ENCODE measurements at places on chromosomes 2 and 18.

- DNase-seq = no peak
Measured at GRCh38 chr2:231186325-231186724, 12.1 kb upstream of the ARMC9 start.

GRCh38 chr18:51196811-51197660 lies 445 bp downstream of the MEX3C start:
- no peak for DNase-seq

GRCh38 chr18:9782073-9782857 lies 74.2 kb downstream of the RAB31 start:
- no peak for DNase-seq

- no peak for DNase-seq
Measured at GRCh38 chr2:164802095-164802707, 39.4 kb downstream of the COBLL1 start.

- DNase-seq = no peak
Measured at GRCh38 chr2:174198846-174199564, 49.3 kb downstream of the OLA1 start.

- DNase-seq = no peak
Measured at GRCh38 chr2:153354377-153354776, 124.2 kb downstream of the RPRM start.

DNA sequence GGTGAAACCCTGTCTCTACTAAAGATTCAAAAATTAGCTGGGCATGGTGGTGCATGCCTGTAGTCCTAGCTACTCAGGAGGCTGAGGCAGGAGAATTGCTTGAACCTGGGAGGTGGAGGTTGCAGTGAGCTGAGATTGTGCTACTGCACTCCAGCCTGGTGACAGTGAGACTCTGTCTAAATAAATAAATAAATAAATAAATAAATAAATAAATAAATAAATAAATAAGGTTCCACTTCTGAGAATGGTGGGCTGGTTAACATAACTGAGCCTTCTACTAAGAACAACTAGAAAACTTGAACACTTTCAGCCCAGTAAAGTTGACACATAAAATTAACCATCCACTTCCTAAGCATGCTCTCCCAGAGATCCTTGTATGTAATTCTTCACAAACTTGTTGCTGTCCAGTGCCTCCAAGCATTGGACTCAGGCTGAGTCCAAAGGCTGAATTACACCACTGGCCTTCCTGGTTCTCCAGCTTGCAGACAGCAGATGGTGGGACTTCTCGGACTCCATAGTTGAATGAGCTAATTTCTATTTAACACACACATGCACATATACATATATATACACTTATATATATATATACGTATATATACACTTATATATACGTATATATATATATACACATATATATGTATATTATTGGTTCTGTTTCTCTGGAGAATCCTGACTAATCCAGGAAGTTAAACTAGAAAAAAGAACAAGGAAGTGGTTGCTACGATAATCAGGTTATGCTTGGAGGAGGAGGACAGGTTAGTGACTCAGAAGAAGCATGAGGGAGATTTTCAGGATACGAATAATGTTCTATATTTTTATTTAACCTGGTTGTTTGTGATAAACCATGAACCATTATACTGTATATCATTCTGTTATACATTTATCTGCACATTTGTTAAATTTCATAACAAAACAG lies 348.8 kb downstream of the METTL4 start:
- DNase-seq = no peak

- DNase-seq = no peak
Measured at GRCh38 chr2:230127195-230127594, 58.5 kb upstream of the SLC16A14 start.

- no peak for DNase-seq
Measured at GRCh38 chr2:109432421-109432820, 181.3 kb downstream of the SEPTIN10 start.

DNA sequence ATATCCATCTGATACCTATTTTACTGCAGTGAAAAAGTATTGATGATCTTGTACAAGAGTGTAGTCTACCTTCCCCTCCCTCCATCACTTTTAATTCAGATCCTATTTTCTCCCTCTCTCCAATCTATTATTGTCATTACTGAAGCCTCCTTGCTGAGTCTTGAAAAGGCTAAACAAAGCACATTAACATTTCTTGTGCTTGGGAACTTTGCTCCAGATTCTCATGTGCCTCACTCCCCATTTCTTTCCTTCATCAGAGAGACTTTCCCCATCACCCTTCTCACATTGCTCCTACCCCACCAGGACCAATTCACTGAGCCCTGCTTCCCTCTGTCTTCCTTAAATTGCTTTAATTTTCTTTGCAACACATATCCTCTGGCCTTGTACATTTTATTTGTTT lies 736.2 kb upstream of the GCFC2 start:
- DNase-seq = no peak

GRCh38 chr2:29146197-29146596 lies 31.0 kb downstream of the CLIP4 start:
- DNase-seq = no peak

GRCh38 chr18:48030616-48031480 lies 100.4 kb upstream of the SMAD2 start:
- peak; percentile 17 for DNase-seq

DNA sequence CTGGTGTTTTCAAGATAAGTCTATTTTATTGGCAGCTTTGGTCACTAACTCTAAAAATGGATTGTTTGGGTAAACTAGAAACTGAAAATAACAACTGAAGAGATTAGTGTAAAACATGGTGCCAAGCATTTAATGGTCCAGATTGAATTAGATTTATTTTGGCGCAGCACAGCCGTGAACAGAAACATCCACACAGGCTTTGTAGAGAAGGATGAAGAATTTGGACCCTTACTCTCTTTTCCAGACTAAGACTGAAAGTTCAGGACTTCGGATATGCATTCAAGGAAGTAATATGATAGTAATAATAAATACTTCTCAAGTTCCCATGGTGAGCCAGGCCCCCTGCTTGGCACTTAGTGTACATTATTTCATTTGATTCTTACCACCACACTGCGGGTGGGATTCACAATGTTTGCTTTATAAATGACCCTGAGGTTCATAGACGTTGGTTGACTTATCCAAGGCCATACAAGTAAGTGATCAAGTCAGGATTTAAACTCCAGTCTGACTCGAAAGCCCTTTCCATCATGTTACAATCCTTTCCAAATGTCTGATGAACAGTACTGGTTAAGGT lies 54.2 kb upstream of the ITGB6 start:
- no peak for DNase-seq

- no peak for DNase-seq
Measured at GRCh38 chr2:239263231-239263630, 137.6 kb downstream of the HDAC4 start.

GRCh38 chr2:140348826-140349225 lies 1568.6 kb upstream of the NXPH2 start:
- DNase-seq = no peak

DNA sequence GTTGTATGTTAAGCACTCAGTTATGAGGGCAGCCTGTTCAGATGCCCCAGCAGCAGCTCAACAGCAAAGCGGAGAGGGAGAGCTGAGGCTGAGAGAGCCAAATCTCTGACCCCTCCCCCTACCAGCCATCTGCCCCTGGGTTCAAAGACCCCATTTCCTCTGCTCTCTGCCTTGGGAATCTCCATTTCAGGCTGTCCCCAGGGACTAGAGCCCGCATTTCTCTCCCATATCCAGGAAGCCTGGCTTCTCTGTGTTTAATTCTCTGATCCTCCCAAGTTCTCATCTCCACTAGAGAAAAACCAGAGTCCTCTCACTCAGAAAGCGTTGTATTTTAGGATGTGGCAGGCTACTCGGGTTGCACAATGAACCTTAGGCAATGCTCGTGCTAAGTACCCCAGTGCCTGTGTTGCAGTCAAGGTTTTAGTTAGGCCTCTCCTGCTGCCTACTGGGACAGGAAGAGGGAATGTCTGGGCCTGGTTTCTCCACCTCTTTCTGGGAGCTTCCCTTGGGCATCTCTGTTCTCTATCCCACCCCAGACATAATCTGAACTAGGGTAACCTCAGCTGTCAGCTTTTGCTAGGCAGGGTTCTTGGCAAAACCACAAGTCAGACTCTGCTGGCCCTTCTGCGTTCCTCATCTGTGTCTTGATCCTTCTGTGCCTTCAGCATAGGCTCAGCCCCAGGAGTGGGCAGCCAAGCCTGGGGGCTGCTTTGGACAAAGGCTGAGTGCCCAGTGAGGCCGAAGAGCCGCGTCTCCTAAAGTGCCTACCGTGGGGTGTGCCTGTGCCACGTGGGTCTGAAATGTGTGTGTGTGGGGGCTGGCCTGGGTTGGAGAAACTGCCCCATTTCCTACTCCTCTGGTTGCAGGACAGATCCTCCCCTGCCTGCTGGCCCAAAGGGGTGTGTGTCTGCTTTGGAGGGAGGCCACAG lies 96.8 kb downstream of the STPG4 start:
- DNase-seq = no peak

GRCh38 chr2:176158855-176159662 lies 2.0 kb downstream of the HOXD3 start:
- DNase-seq = no peak

- no peak for DNase-seq
Measured at GRCh38 chr2:47236503-47237215, 81.6 kb upstream of the STPG4 start.

DNA sequence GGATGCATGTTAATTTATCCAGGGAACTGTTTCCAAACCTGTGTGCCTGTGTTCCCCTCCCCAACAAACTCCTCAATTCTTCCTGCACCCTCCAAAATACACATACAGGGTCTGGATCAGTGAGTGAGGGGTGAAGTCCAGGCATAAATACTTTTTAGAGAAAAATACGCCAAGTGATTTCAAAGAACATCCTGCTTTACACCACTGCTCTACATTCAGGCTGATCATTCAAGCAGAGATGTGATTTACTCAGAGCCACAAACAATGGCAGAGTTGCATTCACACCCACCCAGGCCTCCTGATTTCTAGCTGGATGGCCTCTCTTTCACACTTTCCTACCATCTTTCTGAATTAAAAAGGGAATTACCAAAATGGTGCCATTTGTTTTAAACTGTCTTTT lies 289.5 kb upstream of the SLC14A2 start:
- DNase-seq = no peak

GRCh38 chr2:1744446-1745170 lies at the start of gene PXDN:
Gene PXDN (minus strand): TSS chr2:1744515. CDS start chr2:1744455, 60 bp downstream.
- no peak for DNase-seq
